ENCODE measurements at places on chromosomes 7 and 10. TPM values are rescaled to one million over a fixed set of nuclear protein-coding genes. Genes with fewer than 3 reads are reported as not detected.

TRIM50 gene
- not detected for total RNA-seq

SEC24C gene
- 172 TPM for total RNA-seq

ZNF365 gene
- 0.86 TPM for total RNA-seq

CH25H gene
- not detected for total RNA-seq

SLC16A12 gene
- not detected for total RNA-seq

UCMA gene
- total RNA-seq: not detected

CUBN gene
- total RNA-seq: 1.1 TPM

GPR26 gene
- total RNA-seq: not detected

FXYD4 gene
- not detected for total RNA-seq

FAS gene
- 48.3 TPM for total RNA-seq

NMT2 gene
- total RNA-seq: 3.4 TPM

NEUROG3 gene
- not detected for total RNA-seq

SUN3 gene
- total RNA-seq: 0.71 TPM

MBL2 gene
- not detected for total RNA-seq

WEE2 gene
- not detected for total RNA-seq

SEMA3D gene
- not detected for total RNA-seq

CALU gene
- total RNA-seq: 60.5 TPM
